ENCODE measurements at places on chromosomes 6 and 20.

- DNase-seq: no peak
These were observed 546.5 kb downstream of the PRKN start for GRCh38 chr6:162181111-162181510.

- no peak for DNase-seq
These were observed 59.6 kb downstream of the EFCAB8 start for GRCh38 chr20:32918296-32918695.

- no peak for DNase-seq
These were observed 322.2 kb downstream of the SOX4 start for GRCh38 chr6:21915707-21916260.

DNA sequence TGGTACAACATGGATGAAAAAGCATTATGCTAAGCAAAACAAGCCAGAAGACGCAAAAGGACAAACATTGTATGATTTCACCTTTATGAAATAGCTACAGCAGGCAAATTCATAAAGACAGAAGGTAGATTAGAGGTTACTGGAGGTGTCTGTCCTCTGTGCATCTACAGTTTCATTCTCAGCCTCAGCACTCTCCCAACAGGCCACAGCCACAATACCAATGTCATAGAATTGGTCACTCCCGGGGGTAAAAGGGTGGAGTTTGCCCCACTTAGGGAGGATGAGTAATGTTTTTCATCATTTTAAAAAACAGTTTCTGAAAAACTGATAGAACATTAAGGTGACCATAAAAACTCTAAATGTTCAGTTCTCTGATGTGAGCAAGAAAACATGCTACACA is 17.2 kb upstream of the TMX4 start:
- DNase-seq: no peak

- no peak for DNase-seq
These were observed 24.5 kb downstream of the SLC13A3 start for GRCh38 chr20:46626758-46627157.

DNA sequence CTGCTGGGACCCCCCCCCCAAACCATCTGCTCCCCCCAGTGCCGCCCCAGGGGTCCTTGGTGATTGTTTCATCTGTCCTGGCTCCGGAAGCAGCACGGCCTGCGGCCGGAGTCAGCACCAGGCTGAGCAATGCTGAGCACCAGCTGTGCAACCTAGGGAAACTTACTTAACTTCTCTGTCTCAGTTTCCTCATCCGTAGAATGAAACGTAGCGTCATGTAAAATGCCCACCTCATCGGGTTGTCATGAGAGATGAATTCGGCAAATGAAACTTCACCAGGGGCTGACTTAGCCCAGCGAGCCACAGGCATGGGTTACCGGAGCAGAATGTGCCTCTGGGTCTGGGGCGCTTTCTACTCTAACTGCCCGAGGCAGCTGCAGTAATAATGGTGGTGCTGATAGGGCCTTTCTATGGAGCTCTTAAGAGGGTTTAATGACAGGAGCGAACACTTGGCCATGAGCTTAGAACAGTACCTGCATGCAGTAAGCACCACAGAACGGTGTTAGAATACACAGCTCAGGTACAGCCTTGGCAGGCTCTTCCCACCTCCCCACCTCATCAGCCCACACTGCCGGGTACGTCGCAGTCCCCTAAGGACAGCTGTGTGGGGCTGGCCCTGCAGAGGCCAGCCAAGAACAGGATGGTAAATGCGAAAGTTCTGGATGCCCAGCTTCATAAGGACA is 1.7 kb downstream of the THBS2 start:
- DNase-seq: no peak

DNA sequence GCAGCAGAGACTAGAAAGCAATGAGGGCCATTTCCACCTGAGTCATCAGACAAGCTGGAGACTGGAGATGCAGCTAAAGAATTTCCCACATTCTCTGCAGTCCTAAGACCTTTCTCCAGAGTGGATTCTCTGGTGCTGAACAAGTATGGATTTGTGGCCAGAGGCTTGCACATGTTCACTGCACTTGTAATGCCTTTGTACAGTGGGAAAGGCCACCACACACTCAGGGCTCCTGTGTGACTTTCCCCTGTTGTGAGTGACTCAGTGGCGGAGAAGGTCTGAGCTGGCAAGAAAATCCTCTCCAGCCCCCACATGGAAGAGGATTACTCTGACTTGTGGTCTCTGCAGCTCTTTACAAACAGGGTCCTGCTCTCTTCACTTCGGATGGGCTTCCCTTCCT is 192.3 kb downstream of the C6orf118 start:
- DNase-seq: no peak

DNA sequence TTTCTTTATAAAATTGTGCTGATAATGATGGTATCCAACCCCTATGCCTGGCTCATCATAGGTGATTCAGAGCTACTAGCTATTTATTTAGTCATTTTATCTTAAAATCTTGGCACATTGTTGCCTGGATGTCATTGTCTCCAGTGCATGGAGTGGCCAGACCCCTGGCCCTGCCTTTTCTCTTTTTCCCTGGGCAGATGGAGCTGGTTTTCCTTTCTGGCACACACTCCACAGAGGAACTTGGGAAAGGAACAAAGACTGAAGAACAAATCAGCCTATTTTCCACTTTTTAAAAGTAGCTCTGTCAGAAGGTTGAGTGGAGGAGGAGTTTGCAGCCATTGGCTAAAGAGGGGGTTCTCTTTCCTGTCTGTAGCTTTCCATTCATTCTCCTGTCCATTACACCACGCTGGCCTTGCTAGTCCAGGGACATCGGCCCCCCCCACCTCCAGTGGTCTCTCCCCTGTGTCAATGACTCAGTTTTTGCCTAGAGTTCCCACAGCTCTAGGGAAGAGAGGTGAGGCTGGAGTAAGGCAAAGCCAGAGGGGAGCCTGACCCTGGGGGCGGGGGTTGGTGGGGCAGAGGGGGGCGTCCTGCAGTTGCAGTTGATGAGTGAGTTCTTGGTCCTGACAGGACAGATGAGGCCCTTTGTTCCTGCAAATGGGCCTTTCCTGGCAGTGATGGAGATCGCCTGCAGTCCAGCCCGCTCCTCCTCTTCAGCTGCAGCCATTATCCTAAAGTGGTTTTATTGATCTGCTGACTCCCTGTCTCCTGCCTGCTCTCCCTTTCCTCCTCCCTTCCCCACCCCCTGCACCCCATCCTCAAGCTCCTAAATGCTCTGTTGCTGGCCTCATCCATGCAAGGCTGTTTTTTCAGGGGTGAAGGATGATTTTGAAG is 774.5 kb downstream of the DHX35 start:
- no peak for DNase-seq

DNA sequence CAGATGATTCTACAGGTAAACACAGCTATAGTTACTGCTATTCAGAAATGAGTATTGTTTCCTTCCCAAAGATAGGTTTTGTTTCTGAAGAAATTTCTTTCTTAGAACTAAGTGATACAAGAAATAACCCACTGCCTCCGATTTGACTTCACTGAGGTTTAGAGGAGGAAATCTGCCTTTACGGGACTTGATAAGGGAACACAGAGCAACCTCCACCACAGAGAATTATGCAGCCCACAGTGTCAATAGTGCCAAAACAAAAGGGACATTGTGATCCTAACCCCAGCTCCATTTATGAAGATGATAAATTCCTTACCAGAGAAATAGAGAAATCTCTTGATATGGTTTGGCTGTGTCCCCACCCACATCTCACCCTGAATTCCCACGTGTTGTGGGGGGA is 164.6 kb downstream of the ZNF217 start:
- DNase-seq: no peak

- DNase-seq: peak; percentile 61
These were observed at the start of gene ABRACL for GRCh38 chr6:139028658-139029469. ABRACL (plus strand) TSS chr6:139028745; CDS start chr6:139034161, 5,416 bp downstream.

DNA sequence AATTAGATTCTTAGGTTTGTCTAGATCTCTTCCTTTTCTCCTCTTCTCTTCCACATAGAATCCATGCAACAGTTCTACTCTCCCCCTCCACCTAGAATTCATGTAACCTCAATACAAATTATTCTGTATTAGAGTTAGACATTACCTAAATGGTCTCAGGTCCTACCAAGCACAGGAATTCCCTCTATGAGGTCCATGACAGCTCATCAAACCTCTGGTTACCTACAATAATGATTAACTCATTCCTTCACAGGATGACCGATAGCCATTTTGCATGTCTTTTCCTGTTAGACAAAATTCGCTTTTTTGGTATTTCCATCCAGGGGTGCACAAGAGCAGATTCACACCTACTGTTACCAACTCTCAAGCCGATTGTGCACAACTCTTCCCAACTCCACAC is 27.4 kb upstream of the BMP2 start:
- no peak for DNase-seq

GRCh38 chr6:97456070-97456469 is 173.1 kb upstream of the MMS22L start:
- no peak for DNase-seq

DNA sequence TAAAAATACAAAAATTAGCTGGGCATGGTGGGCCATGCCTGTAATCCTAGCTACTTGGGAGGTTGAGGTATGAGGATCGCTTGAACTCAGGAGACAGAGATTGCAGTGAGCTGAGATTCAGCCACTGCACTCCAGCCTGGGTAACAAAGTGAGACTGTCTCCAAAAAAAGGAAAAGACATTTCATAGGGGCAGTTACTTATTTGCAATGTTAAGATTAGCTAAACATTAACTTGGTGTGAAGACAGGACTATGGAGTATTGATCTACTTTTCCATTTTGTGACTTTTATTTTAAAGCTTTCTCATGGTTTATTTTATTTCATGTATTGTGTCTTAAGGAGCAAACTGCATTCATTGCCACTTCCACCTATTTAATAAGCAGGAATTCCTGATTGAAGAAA is 153.0 kb downstream of the UTRN start:
- no peak for DNase-seq

- no peak for DNase-seq
These were observed 3.2 kb upstream of the PPP1R3G start for GRCh38 chr6:5081955-5082354.

DNA sequence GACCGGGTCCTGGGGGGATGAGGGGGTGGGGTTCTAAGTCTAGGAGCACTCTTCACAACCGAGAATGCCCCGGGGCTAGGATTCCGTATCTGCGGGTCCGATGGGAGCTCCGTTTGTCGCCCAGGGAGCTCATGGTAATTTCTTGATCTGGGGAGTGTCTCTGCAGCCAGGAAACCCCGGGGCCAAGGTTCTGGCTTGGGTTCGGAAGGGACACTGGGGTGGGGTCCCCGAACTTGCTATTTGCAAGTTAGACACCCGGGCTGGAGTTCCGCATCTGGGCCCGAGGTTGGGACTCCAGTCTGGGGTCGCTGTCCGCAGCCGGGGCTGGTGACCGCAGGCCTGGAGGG is 397 bp downstream of the PEDS1 start:
- DNase-seq: no peak

GRCh38 chr20:36684747-36685146 is 38.8 kb upstream of the SLA2 start:
- no peak for DNase-seq

GRCh38 chr6:127816643-127817042 is 84.2 kb downstream of the THEMIS start:
- no peak for DNase-seq

GRCh38 chr6:156970595-156971112 is 193.5 kb downstream of the ARID1B start:
- no peak for DNase-seq

GRCh38 chr6:81696524-81696923 is 56.0 kb downstream of the TENT5A start:
- no peak for DNase-seq

DNA sequence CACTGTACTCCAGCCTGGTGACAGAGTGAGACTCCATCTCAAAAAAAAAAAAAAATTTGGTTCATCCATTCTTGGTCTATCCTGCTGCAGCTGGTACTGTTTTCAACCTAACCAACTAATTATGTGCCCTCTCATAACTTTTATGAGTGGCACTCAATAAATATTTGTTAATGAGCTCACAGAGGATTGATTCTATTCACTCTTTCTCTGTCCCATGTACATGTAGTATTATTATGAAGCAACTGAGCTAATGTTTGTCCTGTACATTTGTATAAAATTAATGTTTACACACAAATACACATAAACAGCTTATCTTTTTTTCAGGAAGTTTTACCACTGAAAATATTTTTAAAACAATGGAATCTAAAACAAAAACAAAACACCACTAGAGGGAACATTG is 10.1 kb downstream of the RIPOR2 start:
- DNase-seq: no peak

- DNase-seq: no peak
These were observed 308.3 kb upstream of the IRAK1BP1 start for GRCh38 chr6:78559056-78559455.

DNA sequence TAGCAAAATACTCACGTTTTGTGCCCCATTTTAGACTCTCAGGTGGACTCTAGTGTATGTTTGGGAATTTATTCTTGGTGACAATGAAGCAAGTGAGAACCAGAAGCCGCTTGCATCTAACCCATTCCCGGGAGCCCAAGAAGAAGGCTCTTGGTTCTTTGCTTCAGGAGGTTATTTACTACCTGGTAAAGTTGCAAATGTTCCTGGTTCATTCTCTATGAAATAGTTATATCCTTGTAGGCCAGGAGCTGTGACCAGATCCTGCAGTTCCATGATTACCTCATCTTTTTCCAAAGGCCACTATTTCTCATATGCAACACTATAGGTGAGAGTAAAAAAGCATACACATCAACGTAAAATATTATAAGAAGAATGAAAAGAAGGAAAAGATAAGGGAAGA is 60.9 kb upstream of the FABP7 start:
- DNase-seq: no peak

- no peak for DNase-seq
These were observed 13.8 kb downstream of the RNF144B start for GRCh38 chr6:18400831-18401446.

DNA sequence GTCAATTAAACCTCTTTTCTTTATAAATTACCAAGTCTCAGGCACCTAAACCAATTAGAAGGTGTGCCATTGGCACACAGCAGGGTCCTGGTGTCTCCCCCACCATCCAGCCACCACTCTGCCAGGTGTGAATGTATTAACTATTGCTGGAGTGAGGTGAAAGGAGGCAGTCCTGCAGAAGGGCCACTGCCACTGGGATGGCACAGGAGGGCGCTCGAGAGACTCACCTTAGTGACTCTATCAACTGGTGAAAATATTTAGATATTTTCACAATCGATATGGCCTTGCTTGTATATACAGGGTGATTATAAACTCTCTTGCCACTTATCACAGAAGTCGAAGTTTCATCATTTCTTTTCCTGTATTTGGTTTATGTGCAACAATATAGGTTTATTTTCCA is 145.6 kb upstream of the ESR1 start:
- no peak for DNase-seq

GRCh38 chr6:98836962-98837944 is 2.9 kb downstream of the POU3F2 start:
- no peak for DNase-seq

GRCh38 chr20:38543014-38543906 is 37.7 kb upstream of the ADIG start:
- no peak for DNase-seq

DNA sequence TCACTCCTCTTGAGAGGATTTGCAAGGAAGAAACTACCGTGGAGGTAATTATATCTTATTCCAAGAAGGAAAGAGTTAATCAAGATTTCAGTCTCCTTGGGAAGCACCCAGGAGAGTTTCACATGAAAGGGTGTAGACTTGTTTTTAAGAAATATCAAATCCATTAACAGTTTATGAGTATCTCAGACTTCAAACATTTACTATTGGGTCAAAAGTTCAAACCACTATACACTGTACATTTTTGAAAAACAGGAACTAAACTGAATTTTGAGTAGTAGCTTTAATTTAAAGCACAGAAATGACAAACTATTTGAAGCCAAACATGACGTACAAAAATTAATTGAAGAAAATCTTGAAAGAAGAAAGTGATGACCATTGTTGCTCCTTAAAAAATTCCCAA is 164.0 kb downstream of the FOXC1 start:
- no peak for DNase-seq

GRCh38 chr6:2190661-2191389 is 54.6 kb downstream of the GMDS start:
- no peak for DNase-seq
